IMR-90 (cell line): ENCODE measurements at places on chromosomes 7 and 10.

DNA sequence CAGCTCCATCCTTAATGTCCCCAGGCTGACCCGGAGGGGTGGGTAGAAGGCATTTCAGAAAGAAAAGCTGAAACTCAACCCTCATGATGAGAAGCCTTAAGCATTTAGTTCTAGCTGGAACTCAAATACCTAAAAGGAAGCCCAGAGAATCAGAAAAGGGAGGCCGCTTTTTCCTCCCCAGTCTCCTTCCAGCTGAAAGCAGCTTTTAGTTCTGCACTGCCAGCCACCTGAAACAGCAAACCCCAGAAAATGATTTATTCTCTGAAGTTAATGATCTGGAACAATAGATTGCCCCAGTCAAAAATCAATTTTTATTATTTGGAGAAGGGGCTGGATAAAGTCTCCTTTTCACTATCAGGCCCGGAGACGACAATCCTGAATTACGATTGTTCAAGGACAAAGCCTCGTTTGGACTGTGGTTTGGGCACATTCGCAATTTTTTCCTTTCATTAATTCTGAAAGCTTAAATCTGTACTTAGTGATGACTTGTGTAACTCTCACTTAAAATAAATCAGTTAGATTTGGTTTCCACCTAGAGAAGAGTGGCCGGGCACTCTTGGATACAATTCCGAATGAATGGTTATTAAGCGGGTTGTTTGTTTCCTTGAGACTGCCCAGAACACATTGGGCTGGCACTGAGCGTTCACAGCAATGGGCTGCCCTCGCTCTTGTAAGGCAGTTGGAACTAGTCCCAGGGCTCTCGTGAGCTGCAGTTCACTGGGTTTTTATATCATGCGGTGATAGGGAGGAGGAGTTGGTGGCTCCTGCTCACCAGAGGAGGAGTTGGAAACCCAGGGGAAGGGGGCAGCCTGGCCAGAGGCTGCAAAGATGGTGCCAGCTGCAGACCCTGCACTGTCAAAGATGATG, 262.2 kb downstream of the CCSER2 start:
- H3K27ac ChIP-seq = no peak overlapping the region
- DNase-seq = no peak
- H3K36me3 ChIP-seq = no peaks in the 10 kb centered on the region
- H3K4me1 ChIP-seq = no peaks in the 10 kb centered on the region
- no peak overlapping the region for H3K4me3 ChIP-seq

- no peak overlapping the region for H3K27ac ChIP-seq
- H3K27me3 ChIP-seq = no peaks in the 10 kb centered on the region
- H3K4me1 ChIP-seq = peaks cover 14% of the 10 kb centered on the region
- peak; percentile 57 for DNase-seq
Observed at GRCh38 chr7:106618480-106618879, 42.5 kb downstream of the CCDC71L start.

DNA sequence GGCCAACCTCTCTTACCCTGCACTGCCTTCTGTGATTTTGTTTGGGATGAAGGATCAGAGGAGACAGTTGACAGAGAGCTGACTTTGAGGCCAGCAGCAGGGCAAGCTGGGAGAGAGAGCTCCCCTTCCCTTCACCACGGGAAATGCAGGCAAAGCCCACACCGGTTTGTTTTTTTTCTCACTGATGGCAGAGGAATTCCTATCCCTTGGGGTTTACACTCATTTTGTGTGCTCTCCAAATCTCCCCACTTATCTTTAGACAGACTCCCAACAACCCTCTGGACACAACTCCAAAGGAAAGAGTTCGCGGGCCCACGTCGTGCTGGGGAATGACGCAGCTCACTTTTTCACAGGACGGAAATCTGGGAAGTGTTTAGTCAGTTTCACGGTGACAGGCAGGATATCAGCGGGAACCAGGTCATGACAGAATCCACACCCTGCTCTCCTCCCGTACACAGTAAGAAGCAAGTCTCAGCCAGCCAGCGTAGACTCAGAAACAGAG, 68.3 kb upstream of the FAM171A1 start:
- H3K36me3 ChIP-seq = no peaks in the 10 kb centered on the region
- H3K4me1 ChIP-seq = no peaks in the 10 kb centered on the region
- peak overlapping the region; percentile 9 for H3K4me3 ChIP-seq
- H3K27me3 ChIP-seq = peaks cover 8% of the 10 kb centered on the region

- no peak overlapping the region for H3K4me3 ChIP-seq
- no peaks in the 10 kb centered on the region for H3K36me3 ChIP-seq
- no peak overlapping the region for H3K27ac ChIP-seq
Observed at GRCh38 chr10:114223066-114223465, 16.0 kb upstream of the VWA2 start.

DNA sequence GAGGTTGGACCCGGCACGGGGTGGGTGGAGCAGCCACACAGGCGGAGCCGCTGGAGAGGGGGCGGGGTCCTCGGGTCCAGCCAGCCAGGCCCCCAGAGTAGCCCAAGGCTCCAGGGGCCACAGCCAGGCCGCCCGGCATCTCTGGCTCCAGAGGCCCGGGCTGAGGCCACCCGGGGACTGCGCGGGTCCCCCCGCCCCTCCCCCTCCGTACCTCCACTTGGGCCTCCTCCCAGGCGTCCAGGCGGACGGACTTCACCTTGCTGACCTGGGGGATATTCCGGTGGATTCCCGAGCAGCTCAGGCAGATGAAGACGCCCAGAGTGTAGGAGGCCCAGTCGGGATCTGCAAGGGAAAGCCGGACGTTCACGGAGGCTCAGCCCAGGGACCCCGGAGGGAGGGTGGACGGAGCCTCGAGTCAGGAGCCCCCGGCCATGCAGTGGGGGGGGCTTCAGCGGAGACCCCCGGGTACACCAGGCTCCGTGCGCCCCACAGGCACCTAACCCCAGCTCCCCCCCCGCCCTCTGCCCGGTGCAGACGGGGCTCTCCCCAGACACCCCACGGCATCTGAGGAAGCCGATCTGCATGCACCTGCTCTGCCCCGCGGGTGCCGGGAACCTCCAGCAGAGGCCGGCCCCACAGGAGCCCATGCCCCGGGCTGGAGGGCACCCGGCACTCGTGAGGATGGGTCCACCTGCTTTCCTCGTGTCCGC, 19.2 kb downstream of the ADAP1 start:
- H3K27me3 ChIP-seq = no peaks in the 10 kb centered on the region; the same call in none of the 2 replicates
- H3K36me3 ChIP-seq = no peaks in the 10 kb centered on the region

DNA sequence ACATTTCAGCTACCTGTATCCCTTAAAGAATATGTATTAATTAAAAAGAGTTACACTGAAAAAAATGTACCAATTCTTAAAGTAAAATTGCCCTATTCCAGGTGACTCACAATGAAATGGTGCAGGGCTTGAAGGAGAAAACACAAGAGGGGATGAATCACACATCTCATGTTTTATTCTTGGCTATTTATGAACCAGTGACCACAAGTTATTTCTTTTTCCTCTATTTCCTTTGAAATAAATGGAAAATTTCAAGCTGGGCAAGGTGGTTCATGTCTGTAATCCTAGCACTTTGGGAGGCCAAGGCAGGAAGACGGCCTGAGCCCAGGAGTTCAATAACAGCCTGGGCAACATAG, 106.8 kb downstream of the UBE2H start:
- peak; percentile 91 for DNase-seq
- H3K27me3 ChIP-seq = no peaks in the 10 kb centered on the region
- peaks cover 4% of the 10 kb centered on the region for H3K36me3 ChIP-seq
- peaks cover 14% of the 10 kb centered on the region for H3K4me1 ChIP-seq
- H3K4me3 ChIP-seq = no peak overlapping the region

GRCh38 chr7:24038993-24039392, 245.0 kb upstream of the NPY start:
- H3K36me3 ChIP-seq = no peaks in the 10 kb centered on the region
- H3K4me1 ChIP-seq = no peaks in the 10 kb centered on the region
- no peak overlapping the region for H3K4me3 ChIP-seq
- no peak overlapping the region for H3K27ac ChIP-seq
- no peak for DNase-seq

GRCh38 chr10:88110355-88110754, 246.9 kb downstream of the PTEN start:
- H3K4me3 ChIP-seq = no peak overlapping the region
- no peaks in the 10 kb centered on the region for H3K27me3 ChIP-seq
- peaks cover 5% of the 10 kb centered on the region for H3K4me1 ChIP-seq

- H3K4me3 ChIP-seq = no peak overlapping the region
- H3K27ac ChIP-seq = no peak overlapping the region
- peak; percentile 60 for DNase-seq
- H3K4me1 ChIP-seq = no peaks in the 10 kb centered on the region
Observed at GRCh38 chr7:97104719-97105238, 12.7 kb upstream of the SDHAF3 start.

DNA sequence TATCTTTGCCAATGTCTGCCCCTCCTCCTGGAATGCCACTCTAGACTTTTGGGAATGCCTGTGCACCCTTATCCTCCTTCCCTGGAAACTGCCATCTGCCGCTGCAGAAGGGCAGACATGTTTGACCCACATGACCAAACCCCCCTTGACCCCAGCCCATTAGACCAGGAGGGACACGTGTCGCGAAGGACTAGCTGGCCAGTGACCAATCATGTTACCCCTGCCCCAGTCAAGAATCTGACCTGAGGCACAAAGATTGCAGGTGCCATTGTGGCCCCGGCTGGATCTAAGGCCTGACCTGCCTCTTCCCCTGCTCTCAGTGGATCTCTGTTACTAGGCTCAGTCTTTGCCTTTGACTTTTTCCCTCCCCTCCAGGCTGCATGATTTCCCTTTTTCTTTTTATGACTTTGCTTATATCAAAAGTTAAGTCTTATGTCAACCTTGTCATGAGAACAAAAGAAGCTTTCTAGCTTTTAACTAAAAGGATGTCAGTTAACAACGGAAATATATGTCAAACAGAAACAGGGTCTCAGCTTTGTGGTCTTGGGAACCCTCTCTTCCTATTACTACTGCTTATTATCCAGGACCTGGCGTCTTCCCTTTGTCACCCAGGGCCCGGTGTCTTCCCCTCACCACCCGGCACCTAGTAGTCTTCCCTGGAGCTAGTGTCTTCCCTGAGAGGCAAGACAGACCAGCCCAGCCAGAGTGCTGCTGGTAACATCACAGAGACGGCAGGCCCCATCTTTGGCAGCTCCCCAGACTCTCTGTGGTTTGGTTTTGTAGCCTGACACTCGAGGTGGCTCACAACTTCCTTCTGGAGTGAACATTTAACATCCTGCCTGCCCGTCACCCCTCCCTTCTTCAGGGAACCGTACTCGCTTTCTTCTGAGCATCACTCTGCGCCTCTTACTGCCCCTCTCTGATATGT, 24.4 kb upstream of the PPIF start:
- H3K4me3 ChIP-seq = no peak overlapping the region
- peak; percentile 92 for DNase-seq
- no peaks in the 10 kb centered on the region for H3K27me3 ChIP-seq
- peak overlapping the region; percentile 13; the same call in 1 of the 2 replicates for H3K27ac ChIP-seq
- peaks cover 25% of the 10 kb centered on the region for H3K4me1 ChIP-seq
- H3K36me3 ChIP-seq = no peaks in the 10 kb centered on the region

- no peaks in the 10 kb centered on the region for H3K27me3 ChIP-seq
- no peak for DNase-seq
- no peaks in the 10 kb centered on the region for H3K36me3 ChIP-seq
- H3K4me1 ChIP-seq = no peaks in the 10 kb centered on the region
- H3K27ac ChIP-seq = no peak overlapping the region
- no peak overlapping the region for H3K4me3 ChIP-seq
Observed at GRCh38 chr10:1557081-1557480, 180.2 kb downstream of the ADARB2 start.

- no peaks in the 10 kb centered on the region for H3K36me3 ChIP-seq
- H3K27ac ChIP-seq = no peak overlapping the region
- H3K4me1 ChIP-seq = peaks cover 12% of the 10 kb centered on the region
- H3K27me3 ChIP-seq = peaks cover 2% of the 10 kb centered on the region; the same call in 1 of the 2 replicates
- no peak overlapping the region for H3K4me3 ChIP-seq
Observed at GRCh38 chr10:132588301-132589013, 50.9 kb downstream of the INPP5A start.

DNA sequence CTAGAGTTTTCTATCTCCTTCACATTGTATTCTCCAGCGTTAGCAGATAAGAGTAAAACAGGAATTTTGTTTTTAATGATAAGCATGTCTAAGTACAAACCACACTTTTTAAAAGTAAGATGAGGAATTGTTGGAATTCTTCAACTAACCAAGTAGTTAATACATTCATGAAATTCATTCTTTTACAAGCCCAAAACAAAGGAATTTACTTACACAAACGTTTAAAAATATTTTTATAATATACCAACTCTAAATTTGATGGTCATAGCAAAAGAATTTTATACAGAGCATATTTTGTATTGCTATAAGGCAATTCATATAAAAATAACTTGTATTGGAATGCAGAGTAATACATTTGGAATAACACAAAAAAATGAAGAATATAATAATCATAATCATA, 51.3 kb downstream of the TWIST1 start:
- H3K36me3 ChIP-seq = no peaks in the 10 kb centered on the region
- no peak overlapping the region for H3K27ac ChIP-seq
- no peak overlapping the region for H3K4me3 ChIP-seq
- H3K27me3 ChIP-seq = no peaks in the 10 kb centered on the region

DNA sequence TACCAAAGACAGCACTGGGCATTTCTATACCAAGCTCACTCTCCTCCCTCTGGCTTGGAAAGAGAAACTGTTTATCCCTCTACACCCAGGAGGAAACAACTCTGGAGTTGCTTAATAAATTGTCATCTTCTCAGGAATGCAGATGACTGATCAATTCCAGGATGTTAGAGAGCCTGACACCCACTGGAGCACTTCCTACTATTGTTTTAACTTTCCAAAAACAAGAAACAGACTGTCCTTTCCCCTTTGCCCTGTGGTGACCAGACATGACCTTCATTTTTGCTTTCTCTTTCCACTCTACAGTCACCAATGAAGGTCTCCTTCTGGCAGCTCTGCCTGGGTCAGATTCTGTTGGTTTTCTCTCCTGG, 19.6 kb downstream of the GIMAP4 start:
- no peak overlapping the region for H3K4me3 ChIP-seq
- no peak overlapping the region for H3K27ac ChIP-seq
- no peaks in the 10 kb centered on the region for H3K27me3 ChIP-seq
- no peak for DNase-seq

- peak; percentile 85 for DNase-seq
- H3K4me3 ChIP-seq = no peak overlapping the region
- H3K4me1 ChIP-seq = peaks cover 6% of the 10 kb centered on the region
- no peaks in the 10 kb centered on the region for H3K36me3 ChIP-seq
- no peak overlapping the region for H3K27ac ChIP-seq
- H3K27me3 ChIP-seq = no peaks in the 10 kb centered on the region
Observed at GRCh38 chr7:22601812-22602565, 102.0 kb upstream of the STEAP1B start.

GRCh38 chr7:82229164-82229563, 214.4 kb downstream of the CACNA2D1 start:
- no peak for DNase-seq
- H3K4me3 ChIP-seq = no peak overlapping the region
- H3K4me1 ChIP-seq = 0 out of 2 replicates have a peak, but pooled peaks cover 1% of the 10 kb centered on the region
